ENCODE measurements at places on chromosomes 5 and 9. TPM values are rescaled to one million over a fixed set of nuclear protein-coding genes. Genes with fewer than 3 reads are reported as not detected.

REXO4 gene
- total RNA-seq = 37.9 TPM

ZDHHC11 gene
- 15.9 TPM for total RNA-seq

EIF4E1B gene
- total RNA-seq = not detected

FRMPD1 gene
- total RNA-seq = 0.05 TPM

KIF2A gene
- 37.6 TPM for total RNA-seq

TMEM215 gene
- 0.03 TPM for total RNA-seq

All from A549 treated with GW870086 at 1 μM for 4 hours (cell line).